ENCODE measurements at places on chromosomes 6 and 20. TPM values are rescaled to one million over a fixed set of nuclear protein-coding genes. Genes with fewer than 3 reads are reported as not detected.

FNDC1 gene
- total RNA-seq = 0.99 TPM

- DNase-seq = no peak
- H3K4me1 ChIP-seq = no peaks in the 10 kb centered on the region
- H3K27me3 ChIP-seq = no peaks in the 10 kb centered on the region
- no peak overlapping the region for H3K27ac ChIP-seq
Observed at GRCh38 chr6:75759207-75759606, 10.2 kb downstream of the MYO6 start.

- DNase-seq = no peak
- H3K27me3 ChIP-seq = no peaks in the 10 kb centered on the region
- no peak overlapping the region for H3K27ac ChIP-seq
- H3K4me1 ChIP-seq = no peaks in the 10 kb centered on the region
Observed at GRCh38 chr6:137159912-137160311, 13.5 kb downstream of the IL22RA2 start.

DNA sequence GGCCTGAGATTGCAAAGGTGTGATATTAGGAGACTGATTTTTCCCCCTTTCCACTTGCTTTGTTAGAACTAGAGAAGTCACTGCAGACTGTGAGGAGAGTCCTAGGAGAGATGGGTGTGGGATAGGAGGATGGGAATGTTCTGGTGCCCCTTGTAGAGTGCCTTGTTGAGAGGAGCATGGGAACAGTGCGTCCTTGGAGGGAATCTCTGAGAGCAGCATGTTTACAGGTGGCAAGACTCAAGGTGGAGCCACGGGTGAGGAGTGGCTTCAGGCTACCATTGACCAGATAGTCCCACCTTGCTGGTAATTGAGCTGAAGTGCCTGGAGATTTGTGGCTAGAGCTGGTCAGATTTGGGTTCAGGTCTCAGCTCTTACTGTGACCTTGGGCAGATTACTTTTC lies 6.0 kb downstream of the PLCG1 start:
- H3K4me3 ChIP-seq = no peak overlapping the region
- H3K27ac ChIP-seq = no peak overlapping the region
- DNase-seq = no peak
- H3K36me3 ChIP-seq = no peaks in the 10 kb centered on the region
- H3K27me3 ChIP-seq = no peaks in the 10 kb centered on the region
- peaks cover 81% of the 10 kb centered on the region for H3K4me1 ChIP-seq

- peak overlapping the region; percentile 68 for H3K27ac ChIP-seq
- H3K4me1 ChIP-seq = peaks cover 53% of the 10 kb centered on the region
- H3K36me3 ChIP-seq = no peaks in the 10 kb centered on the region
- H3K27me3 ChIP-seq = no peaks in the 10 kb centered on the region
- peak; percentile 93 for DNase-seq
- H3K4me3 ChIP-seq = no peak overlapping the region
Observed at GRCh38 chr6:2746557-2747061, 4.1 kb downstream of the MYLK4 start.

- H3K27me3 ChIP-seq = no peaks in the 10 kb centered on the region
- no peaks in the 10 kb centered on the region for H3K36me3 ChIP-seq
- no peak for DNase-seq
- H3K4me1 ChIP-seq = no peaks in the 10 kb centered on the region
- no peak overlapping the region for H3K4me3 ChIP-seq
- H3K27ac ChIP-seq = no peak overlapping the region
Observed at GRCh38 chr6:156021746-156022396, 566.2 kb upstream of the NOX3 start.

DNA sequence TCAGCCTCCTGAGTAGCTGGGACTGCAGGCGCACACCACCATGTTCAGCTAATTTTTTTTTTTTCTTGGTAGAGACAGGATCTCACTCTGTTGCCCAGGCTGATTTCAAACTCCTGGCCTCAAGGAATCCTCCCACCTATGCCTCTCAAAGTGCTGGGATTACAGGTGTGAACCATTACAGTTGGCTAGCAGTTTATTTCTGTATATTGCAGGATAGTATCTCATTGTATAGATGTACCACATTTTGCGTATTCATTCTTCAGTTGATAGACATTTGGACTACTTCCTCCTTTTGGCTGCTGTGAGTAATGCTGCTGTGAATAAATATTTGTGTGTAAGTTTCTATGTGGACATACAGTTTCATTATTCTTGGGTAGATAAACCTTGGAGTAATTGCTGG lies 32.9 kb downstream of the ASXL1 start:
- H3K27ac ChIP-seq = no peak overlapping the region
- H3K27me3 ChIP-seq = no peaks in the 10 kb centered on the region
- no peak for DNase-seq
- H3K36me3 ChIP-seq = no peaks in the 10 kb centered on the region
- H3K4me3 ChIP-seq = no peak overlapping the region

DNA sequence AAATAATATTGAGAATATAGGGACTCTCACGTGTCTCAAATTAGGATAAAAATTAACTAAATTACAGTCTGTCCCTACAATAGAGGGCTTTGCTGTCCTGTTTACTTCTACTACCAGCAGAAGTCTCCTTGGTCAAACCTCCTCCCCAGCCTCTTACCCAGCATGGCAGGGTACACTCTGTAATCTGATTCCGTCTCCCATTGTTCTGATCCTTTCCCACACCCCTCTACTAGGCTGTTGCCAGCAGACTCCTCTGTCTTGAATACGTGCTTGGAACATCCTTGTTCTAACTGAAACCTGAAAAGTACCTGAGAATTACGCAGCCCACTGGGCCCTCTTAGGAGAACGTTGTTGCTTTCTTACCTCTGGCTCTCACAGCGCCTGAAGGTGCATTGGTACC lies 112.2 kb upstream of the PREP start:
- H3K4me3 ChIP-seq = no peak overlapping the region
- no peaks in the 10 kb centered on the region for H3K36me3 ChIP-seq
- no peaks in the 10 kb centered on the region for H3K27me3 ChIP-seq
- H3K27ac ChIP-seq = no peak overlapping the region
- no peaks in the 10 kb centered on the region for H3K4me1 ChIP-seq

CST2 gene
- total RNA-seq = not detected

NHLRC1 gene
- total RNA-seq = 3.0 TPM

PROCR gene
- 7.9 TPM for total RNA-seq

DNA sequence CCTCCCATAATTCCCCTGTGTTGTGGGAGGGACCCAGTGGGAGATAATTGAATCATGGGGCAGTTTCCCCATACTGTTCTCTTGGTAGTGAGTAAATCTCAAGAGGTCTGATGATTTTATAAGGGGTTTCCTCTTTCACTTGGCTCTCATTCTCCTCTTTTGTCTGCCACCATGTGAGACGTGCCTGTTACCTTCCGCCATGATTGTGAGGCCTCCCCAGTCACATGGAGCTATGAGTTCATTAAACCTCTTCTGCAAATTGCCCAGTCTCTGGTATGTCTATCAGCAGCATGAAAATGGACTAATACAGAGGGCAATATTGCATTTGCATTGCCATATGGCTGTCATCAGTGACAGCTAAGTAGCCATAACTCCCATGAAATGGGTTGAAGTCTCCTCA lies 63.2 kb downstream of the ZNF217 start:
- H3K4me1 ChIP-seq = no peaks in the 10 kb centered on the region
- no peak overlapping the region for H3K27ac ChIP-seq
- H3K4me3 ChIP-seq = no peak overlapping the region
- no peaks in the 10 kb centered on the region for H3K36me3 ChIP-seq
- no peak for DNase-seq
- H3K27me3 ChIP-seq = no peaks in the 10 kb centered on the region

DNA sequence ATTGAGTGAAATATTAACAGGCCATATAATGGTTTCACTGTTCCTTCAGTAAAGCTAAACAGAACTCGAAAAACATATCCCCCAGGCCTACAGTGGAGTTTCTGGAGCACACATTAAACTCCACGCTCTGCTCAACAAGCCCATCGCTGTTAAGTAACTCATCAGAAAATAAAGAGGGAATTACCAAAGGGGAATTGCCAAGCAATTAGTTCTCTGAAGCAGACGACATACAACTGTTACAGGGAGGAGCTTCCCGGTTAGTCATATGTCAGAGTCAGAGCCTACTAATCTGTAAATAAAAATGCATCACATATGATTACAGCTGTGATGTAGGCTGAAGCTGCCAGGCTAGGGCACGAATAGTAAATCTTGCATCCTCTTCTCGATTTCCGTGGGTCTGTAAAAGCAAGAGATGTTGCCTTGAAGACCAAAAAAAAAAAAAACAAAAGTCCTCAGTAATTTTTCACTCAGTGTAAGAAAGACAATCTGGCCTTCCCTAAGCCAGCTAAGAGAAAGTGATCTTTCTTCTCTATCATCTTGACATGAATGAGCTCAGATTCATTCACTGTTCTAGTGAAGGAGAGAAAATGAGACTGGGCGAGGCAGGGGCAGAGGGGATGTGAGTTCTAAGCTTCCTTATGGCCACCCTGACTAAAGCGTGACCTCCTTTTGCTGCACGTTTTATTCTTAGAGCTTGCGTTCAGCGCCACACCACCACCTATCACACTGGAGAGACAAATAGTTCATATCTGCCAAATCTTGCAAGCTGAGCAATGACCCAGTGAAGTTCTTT lies 13.8 kb downstream of the ATXN1 start:
- H3K36me3 ChIP-seq = peaks cover 10% of the 10 kb centered on the region
- no peak overlapping the region for H3K4me3 ChIP-seq
- H3K27me3 ChIP-seq = no peaks in the 10 kb centered on the region
- peaks cover 67% of the 10 kb centered on the region for H3K4me1 ChIP-seq
- peak overlapping the region; percentile 78 for H3K27ac ChIP-seq

DNA sequence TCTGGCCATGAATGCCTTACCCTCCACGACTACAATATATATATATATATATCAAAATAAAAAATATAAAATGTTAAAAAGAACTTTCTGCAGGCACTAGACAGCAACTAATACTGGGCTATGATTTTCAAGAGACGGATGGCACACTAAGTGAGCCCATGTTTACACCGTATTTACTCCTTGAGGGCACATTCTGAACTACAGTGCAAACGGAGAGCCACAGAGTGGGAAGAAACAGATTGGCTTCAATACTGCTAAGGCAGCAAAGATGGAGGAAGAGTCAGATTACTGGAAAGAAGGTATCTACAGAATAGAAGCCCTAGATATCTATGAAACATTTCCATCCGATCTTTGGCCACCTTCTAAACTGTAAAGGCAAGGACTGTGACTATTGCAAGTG lies 330.3 kb downstream of the HTR1B start:
- H3K4me1 ChIP-seq = no peaks in the 10 kb centered on the region
- no peaks in the 10 kb centered on the region for H3K36me3 ChIP-seq
- H3K27me3 ChIP-seq = no peaks in the 10 kb centered on the region
- no peak for DNase-seq
- H3K27ac ChIP-seq = no peak overlapping the region
- H3K4me3 ChIP-seq = no peak overlapping the region

MOG gene
- total RNA-seq = not detected

BLCAP gene
- 267 TPM for total RNA-seq

GNAS-AS1 gene
- not detected for total RNA-seq

DNA sequence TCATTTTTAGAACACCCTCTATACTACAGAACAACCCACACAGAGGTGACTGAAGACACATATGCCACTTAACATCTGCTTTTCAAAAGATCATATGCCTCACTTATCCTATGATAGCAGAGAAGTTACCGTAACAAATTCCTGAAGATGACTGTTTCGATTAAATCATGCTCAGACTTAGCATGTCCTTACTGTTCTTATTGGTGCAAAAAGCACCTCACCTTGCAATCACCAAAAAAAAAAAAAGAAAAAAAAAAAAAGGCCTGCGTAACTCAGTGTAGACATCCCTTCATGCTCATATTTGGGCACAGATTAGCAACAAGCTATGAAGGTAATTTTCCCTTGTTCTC lies 17.7 kb upstream of the DST start:
- H3K27ac ChIP-seq = peak overlapping the region; percentile 61
- no peaks in the 10 kb centered on the region for H3K27me3 ChIP-seq
- no peaks in the 10 kb centered on the region for H3K36me3 ChIP-seq
- peaks cover 51% of the 10 kb centered on the region for H3K4me1 ChIP-seq

GRCh38 chr6:3455147-3455568 lies 1.7 kb downstream of the SLC22A23 start:
- H3K4me1 ChIP-seq = peaks cover 14% of the 10 kb centered on the region
- H3K4me3 ChIP-seq = peak overlapping the region; percentile 78
- H3K27me3 ChIP-seq = no peaks in the 10 kb centered on the region
- H3K27ac ChIP-seq = peak overlapping the region; percentile 1
- no peak for DNase-seq
